ENCODE measurements at places on chromosomes 6 and 20.

DNA sequence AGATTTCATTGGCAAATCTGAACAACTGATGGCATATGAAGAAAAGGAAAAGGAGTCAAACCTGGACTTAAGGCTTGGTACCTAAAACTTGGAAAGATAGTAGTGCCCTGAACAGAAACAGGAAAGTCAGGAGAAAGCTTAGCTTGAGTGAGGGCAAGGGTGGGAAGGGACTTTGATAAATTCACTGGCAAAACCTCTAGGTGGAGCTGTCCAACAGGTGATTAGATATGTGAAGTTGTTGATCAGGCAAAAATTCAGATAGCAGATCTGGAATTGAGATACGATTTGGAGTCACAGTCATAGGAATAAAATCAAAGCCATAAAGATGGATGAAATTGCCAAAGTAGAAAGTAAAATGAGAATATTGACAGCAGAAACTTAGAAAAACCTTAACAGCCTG lies 16.1 kb upstream of the ZNF292 start:
- DNase-seq = no peak

GRCh38 chr6:36122495-36123269 lies 7.6 kb upstream of the MAPK13 start:
- DNase-seq = no peak

- DNase-seq = no peak
Observed at GRCh38 chr6:131954775-131955107, 3.6 kb upstream of the CCN2 start.

- DNase-seq = no peak
Observed at GRCh38 chr20:23086056-23086566, at the start of gene CD93. Gene CD93, minus strand, starts transcription at chr20:23086324. Its CDS starts 132 bp downstream, at chr20:23086192.

- no peak for DNase-seq
Observed at GRCh38 chr20:47876311-47877088, 91.2 kb upstream of the SULF2 start.

DNA sequence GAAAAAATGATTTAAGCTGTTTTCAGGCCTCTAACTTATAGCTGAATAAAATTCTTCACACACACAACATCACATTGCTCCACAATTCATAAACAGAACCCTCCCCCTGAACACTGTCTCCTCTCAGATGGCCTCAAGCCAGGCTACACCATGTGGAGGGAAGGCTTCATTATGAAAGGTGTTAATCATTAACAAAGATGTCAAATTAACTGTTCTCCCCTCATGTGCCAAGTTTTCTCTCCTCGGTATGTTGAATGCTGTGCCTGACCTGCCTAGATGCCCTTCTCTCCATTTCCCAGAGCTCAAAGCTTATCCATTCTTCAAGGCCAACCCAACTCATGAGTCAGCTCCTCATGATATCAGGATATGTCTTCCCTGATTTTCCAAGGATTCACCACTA lies 210.4 kb downstream of the GMDS start:
- DNase-seq = no peak

GRCh38 chr6:35054106-35054742 lies 86.9 kb downstream of the TCP11 start:
- DNase-seq = no peak

DNA sequence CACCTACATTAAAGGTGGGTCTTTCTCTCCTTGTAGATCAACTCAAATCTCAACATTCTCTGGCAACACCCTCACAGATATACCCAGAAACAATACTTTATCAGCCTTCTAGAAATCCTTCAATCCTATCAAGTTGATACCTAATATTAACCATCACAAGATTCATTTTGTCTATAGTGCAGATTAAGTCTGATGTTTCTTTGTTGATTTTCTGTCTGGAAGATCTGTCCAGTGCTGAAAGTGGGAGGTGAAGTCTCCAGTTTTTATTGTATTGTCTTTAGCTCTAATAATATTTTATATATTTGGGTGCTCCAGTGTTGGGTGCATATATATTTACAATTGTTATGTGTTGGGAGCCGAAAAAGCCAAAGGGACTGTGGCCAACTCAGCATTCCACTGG lies 493.9 kb upstream of the ADGRB3 start:
- no peak for DNase-seq

GRCh38 chr20:61042506-61043385 lies 209.3 kb upstream of the CDH4 start:
- no peak for DNase-seq

GRCh38 chr6:91486200-91486599 lies 899.3 kb upstream of the MAP3K7 start:
- no peak for DNase-seq

GRCh38 chr20:46293084-46293483 lies 15.2 kb downstream of the CDH22 start:
- peak; percentile 5 for DNase-seq

GRCh38 chr6:14016935-14017625 lies 92.3 kb downstream of the RNF182 start:
- DNase-seq = no peak

- no peak for DNase-seq
Observed at GRCh38 chr20:59781226-59781625, 152.2 kb downstream of the SYCP2 start.

DNA sequence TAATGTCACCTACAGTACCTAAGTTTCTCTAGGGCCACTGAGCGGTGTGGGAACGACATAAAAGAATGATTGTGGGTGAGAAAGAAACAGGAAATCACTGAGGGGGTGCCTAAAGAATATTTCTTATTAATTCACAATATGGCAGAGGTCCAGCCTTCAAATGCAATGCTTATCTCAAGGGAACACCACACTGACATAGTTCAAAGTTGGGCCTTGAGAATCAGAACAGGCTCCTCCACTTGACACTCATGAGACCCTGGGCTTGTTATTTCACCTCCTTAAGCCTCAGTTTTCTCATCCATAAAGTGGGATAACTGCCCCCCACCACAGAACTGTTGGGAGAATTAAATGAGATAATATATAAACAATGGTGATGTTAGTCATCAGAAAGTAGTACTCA lies 40.4 kb upstream of the ARHGAP18 start:
- no peak for DNase-seq

- DNase-seq = no peak
Observed at GRCh38 chr6:153027480-153027879, 25.0 kb upstream of the MTRF1L start.

DNA sequence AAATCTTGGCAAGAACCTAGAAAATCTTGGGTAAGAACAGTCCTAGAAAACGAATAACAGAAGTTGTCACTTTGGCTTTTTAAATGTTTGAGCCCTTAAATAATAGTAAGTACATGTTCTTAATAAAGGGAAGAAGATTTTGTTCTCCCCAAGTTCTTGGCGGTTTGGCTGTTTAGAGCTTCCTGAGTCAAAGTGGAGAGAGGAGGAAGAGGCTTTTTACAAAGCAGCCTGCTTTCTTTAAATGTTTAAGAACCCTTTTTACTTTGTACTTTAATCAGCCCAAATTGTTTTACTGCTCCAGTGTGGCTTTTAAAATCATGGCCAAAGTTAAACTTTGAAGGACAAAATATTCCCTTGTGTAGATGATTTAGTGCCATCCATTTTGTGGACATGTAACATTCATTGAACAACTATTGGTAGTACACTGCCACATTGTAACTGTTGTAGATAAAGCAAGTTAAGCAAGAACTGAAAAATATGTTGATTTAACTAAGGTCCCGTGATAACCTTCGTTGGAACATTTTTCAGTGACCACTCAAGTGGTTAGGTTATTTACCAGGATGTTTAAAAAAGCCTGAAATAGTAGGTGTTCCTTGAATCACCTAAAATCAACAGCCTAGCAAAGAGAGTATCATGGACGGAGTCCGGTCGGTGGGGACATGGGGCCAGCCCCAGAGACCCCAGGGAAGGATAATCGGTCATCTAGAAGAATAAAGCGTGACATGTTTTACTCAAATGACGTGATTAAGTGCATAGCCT lies 2.4 kb downstream of the AMD1 start:
- DNase-seq = no peak

GRCh38 chr20:3993109-3993508 lies 22.2 kb downstream of the RNF24 start:
- DNase-seq = no peak

DNA sequence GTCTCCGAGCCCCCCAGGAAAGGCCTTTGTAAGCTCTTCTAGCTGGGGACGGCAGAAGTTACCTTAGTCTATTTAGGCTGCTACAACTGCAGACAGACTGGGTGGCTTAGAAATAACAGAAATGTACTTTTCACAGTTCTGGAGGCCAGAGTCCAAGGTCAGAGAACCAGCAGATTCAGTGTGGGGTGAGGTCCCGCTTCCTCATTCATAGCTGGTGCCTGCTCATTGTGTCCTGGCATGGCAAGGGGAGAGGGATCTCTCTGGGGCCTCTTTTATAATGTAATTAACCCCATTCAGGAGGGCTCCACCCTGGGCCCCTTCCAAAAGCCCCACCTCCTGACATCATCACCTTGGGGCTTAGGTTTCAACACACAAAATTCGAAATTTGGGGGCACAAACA lies 315.1 kb downstream of the CDH4 start:
- DNase-seq = no peak

- DNase-seq = no peak
Observed at GRCh38 chr6:127459231-127459641, at the start of gene KIAA0408. Gene KIAA0408, minus strand, starts transcription at chr6:127459389. Its CDS starts 5,408 bp downstream, at chr6:127453981.

DNA sequence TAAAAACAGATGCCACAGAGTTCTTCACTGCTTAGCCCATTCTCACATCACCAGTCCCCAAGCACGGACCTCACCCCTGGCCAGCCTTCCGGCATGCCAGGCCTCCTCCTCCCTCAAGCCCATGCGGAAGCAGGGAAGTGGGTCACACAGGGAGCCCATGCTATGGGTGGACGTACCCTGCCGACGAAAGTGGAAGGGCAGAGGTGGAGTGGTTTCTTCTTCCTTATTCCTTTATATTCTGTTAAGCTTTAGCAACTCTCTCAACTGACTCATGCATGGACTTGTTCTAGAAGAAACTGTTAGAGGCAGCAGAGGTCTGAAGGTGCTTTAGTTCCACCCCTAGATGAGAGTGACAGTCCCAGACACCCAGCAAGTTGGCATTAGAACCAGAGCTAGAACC lies 118.6 kb downstream of the LY86 start:
- peak; percentile 72 for DNase-seq

DNA sequence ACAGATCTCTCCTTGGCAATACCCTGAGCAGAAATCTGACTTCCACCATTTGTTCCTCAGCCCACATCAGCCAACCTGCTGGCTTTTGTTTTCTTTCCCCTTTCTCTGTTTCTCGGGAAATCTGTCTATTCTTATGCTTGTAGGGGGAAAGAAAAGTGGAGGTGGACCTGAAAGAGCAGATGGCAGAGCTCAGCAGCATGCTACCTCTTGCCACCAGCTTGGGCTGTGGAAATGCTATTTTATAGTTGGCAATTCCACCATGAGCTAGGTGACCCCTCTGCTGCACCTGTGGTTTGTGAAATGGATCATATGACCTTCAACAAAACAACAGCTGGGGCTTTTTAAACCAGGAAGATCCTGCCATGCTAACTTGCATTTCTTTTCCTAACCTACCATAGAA lies 6.8 kb upstream of the SPATS1 start:
- no peak for DNase-seq
